ENCODE measurements at places on chromosomes 4 and X. TPM values are rescaled to one million over a fixed set of nuclear protein-coding genes. Genes with fewer than 3 reads are reported as not detected.

DNA sequence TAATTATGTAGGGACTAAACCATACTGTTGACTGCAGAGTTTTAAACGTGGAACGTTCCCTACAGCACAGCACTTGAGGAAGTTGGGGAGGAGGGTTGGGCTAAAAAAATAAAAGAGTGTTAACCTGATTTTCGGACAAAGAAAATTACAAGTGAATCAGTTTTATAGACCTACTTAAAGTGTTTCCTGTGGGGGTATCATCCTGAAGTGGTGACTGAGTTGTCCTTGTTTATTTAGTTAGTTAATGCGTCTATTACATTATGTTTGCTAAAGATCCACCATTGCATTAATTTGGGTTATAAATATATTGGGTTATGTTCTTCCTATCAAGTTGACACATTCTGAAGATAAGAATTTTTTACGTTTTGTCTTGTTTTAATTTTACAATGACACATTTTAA is 14.7 kb downstream of the UNC5C start:
- no peak for DNase-seq

PORCN gene
- total RNA-seq = 3.7 TPM

- no peak for DNase-seq
Measured at GRCh38 chr4:19349416-19349815, 902.3 kb upstream of the SLIT2 start.

CTSO gene
- 28.5 TPM for total RNA-seq

NAP1L3 gene
- 10.1 TPM for total RNA-seq

- no peak for DNase-seq
Measured at GRCh38 chrX:153802513-153803045, 8.1 kb downstream of the SSR4 start.

- no peak for DNase-seq
Measured at GRCh38 chr4:30802622-30803323, 82.6 kb downstream of the PCDH7 start.

- peak; percentile 63 for DNase-seq
Measured at GRCh38 chrX:68686097-68686977, 38.9 kb downstream of the STARD8 start.

- no peak for DNase-seq
Measured at GRCh38 chr4:7044137-7044930, 1.2 kb downstream of the TADA2B start.

- DNase-seq = no peak
Measured at GRCh38 chr4:25575611-25576010, 80.0 kb upstream of the SLC34A2 start.

LRRC66 gene
- not detected for total RNA-seq

GRCh38 chr4:87677731-87678130 is 27.7 kb downstream of the DMP1 start:
- DNase-seq = peak; percentile 45

GRCh38 chr4:23654791-23655190 is 235.1 kb downstream of the PPARGC1A start:
- DNase-seq = no peak

USP17L21 gene
- total RNA-seq = not detected

GRCh38 chr4:127975121-127975770 is 10.0 kb downstream of the ABHD18 start:
- DNase-seq = no peak

TNIP3 gene
- 0.48 TPM for total RNA-seq

- no peak for DNase-seq
Measured at GRCh38 chr4:107791902-107792301, 32.8 kb upstream of the SGMS2 start.

DNA sequence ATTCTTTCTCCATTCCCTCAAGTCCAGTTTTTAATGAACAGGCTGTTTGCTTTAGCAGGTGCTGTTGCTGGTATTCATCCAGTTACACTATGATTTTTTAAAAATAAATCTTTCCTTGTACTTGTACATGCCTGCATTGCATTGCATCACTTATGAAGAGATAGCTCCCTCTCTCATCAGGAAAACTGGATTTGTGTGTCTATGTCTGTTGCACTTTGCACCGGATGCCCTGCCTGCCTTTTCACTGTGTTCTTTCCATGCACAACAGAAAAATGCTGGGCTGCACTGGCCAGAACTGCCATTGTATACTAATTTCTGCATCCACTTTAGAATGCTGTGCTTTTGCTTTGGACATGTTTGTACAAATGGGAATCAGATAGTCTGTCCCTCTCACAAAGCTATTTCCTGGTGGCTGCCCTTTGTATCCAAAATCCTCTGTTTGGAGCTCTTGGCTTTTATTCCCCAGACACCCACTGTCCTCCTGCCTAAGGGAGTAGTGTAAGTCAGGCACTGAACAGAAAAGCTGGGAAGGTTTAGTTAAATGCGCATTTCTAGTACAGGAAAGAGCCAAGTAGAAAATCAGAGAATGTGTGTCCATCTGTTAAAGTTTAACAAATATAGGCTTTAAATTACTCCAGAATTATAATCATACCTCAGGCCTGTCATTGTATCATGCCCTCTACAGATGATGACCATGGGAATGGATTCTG is 119.1 kb downstream of the MBNL3 start:
- DNase-seq = no peak

DNA sequence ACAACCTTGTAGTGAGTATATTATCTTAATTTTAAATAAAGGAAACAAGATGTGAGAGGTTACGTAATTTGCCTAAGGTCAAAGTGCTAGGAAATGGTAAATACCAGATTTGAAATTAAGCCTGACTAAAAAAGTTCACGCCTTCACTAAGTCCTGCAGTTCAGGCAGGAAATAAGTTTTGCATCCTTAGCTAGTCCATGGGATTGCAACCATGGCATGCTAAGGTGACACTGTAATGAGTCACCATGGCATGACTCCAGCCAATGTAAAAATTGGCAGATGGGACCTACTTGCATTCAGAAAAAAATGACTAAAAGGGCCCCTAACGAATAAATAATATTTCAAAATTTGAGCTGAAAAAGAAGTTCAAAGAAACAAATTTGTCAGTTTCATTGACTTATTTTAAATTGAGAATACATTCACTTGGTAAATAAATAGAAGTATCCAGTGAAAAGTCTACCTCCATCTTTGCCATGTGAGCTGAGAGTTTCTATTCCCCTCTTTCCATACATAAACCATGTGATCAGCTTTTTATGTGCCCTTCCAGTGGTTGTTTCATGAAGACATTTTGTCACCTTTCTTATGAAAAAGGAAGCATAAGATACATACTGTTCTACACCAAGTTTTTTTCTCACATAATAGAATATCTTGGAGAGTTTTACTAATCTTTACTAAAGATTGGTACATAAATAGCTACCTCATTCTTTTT is 72.4 kb downstream of the ANKRD50 start:
- no peak for DNase-seq

DNA sequence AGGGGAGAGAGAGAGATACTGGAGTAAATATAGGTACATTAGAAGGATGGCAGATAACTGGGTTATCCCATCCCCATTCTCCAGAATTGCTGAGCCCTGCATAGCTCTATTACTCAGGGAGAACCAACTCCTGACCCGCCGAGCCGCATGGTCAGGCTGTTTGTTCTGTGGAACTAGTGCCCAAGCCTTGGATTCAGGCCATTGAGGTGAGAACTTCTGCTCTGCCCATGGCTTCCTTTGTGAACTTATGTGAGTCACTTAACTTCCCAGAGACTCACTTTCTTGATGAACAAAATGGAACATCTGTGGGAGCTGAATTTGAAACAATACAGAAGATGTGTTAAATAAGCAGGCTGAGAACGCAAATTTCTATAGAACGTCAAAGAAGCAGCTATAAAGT is 54.2 kb downstream of the SPATA18 start:
- no peak for DNase-seq

DNA sequence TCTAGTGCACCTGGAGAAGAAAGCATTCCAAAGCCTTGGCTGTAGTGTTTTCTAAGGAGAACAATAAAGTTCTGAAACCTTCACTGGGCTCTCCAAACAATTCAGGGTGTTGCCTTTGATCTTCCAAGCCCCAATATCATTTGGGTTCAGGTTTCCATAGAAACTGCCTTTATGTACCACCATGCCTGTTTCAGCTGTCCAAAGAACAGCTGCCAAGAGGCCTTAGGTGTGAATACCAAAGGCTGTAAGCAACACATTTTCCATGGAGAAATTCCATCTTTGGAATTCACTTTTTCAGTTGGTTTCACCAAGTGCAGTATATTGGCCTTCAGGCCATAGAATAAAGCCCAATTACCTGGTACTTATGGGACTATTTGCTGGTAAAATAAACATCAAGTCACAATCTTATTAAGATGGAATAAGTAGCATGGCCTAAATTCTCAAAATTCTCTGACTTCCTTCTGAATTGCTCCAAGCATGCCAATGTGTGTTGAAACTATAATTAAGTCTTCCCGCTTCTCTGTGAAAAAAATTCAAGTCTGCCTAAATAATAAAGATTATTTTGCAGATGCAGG is 61.9 kb downstream of the COX18 start:
- DNase-seq = no peak

IRS4 gene
- total RNA-seq = under 0.01 TPM

JADE1 gene
- 18.7 TPM for total RNA-seq

GRCh38 chrX:102849396-102849795 is 87.7 kb upstream of the RAB40AL start:
- no peak for DNase-seq

GRCh38 chr4:158823461-158823873 is 54.6 kb downstream of the FNIP2 start:
- DNase-seq = no peak

FRMD7 gene
- 3.6 TPM for total RNA-seq

DNA sequence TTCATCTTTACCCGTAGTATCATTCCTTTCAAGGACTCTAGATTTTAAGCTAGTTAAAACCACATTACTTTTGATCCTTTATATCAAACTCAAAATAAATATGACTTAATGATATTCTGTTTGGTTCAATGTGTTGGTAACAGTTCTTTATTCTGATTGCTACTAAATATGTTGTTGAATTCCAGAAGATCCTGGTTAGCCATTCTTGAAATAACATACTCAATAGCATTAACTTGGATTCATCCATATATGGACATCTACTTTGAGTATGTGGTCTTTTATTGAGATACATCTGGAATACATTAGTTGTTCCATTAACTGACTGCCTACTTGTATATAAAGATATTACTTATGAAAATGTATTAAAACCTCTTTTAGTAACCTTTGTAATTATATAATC is 27.5 kb upstream of the PCDH18 start:
- no peak for DNase-seq

ATP1B4 gene
- not detected for total RNA-seq

USP17L17 gene
- total RNA-seq = not detected

- DNase-seq = no peak
Measured at GRCh38 chr4:78799551-78800495, 23.7 kb downstream of the BMP2K start.

MAGEA2 gene
- total RNA-seq = not detected

DNA sequence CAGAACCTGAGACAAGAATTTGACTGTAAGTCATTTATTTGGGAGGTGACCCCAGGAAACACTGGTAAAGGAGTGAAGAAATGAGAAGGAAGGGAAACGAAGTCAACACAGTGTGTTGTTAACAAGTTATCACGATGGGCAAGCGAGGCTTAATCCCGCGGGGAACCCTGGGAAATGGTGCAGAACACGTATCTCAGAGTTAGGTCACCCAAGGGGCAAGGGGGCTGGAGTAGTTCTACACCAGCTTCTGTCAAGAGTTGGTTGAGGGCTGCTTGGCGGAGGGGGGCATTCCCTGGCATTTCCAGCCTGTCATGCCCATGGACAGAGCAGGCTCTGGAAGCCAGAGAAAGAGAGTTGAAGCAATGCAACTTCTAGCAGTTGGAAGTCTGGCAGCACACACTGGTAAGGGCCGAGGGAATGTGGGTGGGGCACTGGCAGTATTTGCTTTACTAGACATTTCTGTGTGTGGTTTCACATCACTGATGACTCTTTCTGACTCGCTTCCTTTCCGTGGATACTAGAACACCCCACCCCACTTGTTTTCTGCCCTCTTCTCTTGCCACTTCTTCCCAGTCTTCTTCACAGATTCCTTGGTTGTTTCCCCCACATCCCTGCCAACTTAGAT is 52.2 kb upstream of the ADGRG2 start:
- no peak for DNase-seq

- no peak for DNase-seq
Measured at GRCh38 chr4:12770351-12770750, 713.8 kb downstream of the RAB28 start.

SPANXA2 gene
- total RNA-seq = not detected

DNA sequence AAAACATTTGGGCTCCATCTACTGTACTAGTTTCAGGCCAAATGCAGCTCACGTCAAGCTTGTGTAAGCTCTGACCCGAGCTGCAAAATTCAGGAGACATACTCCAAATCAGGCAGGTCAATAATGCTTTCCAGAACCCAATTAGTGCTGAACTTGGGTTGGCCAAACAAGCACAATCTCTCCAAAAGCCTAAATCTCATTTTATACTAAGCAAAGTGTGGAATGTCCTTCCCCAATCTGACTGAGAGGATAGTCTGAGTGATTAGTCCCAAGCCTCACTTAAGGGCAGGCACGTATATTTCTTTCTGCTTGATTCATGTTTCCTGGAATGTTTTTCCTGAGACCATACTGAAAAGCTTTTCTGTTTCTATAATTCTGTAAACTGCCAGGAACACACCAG is 79.9 kb downstream of the NKX6-1 start:
- DNase-seq = no peak

DNA sequence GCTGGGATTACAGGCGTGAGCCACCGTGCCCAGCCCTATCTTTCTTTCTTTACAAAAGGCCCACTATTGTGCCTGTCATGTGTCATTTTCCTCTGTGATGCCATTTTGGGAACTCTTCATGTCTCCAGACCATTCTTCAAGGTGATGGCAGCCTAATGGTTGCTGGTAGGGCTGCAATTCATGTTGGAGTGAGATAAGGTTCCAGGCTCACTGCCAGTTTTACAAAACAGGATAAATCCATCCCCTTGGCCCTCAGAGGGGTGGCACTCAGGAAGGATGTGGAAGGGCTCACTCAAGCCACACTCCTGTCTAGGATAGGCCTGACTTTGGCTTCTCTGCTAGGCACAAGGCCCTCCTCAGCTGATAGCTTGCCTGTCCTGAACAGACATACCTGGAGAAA is 3.8 kb downstream of the TCEAL9 start:
- no peak for DNase-seq

- DNase-seq = no peak
Measured at GRCh38 chr4:57184378-57185029, 74.3 kb upstream of the IGFBP7 start.

DNA sequence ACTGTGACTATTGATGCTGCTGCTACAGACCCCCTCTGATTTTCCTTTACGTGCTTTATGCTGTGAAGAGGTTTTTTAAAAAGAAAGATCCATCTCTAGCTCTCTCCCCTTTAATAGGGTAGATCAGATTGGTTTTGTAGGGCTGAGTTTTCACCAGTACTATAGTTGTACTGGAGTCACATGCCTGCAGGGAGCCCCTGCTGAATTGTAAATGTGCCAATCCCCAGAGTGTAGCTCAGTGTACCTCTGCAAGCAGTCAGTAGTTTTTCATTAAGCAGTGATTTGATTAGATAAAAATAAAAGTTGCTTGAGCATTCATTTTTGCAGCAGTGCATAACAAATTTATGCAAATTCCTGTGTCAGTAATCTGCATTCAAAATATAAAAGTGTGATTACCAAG is 179.2 kb downstream of the IL1RAPL2 start:
- no peak for DNase-seq

NR3C2 gene
- 10.4 TPM for total RNA-seq

GPR173 gene
- total RNA-seq = 0.51 TPM
